ENCODE measurements at places on chromosomes 16 and 17.

GRCh38 chr16:2213817-2214718, 572 bp downstream of the PGP start:
- DNase-seq, result no peak

DNA sequence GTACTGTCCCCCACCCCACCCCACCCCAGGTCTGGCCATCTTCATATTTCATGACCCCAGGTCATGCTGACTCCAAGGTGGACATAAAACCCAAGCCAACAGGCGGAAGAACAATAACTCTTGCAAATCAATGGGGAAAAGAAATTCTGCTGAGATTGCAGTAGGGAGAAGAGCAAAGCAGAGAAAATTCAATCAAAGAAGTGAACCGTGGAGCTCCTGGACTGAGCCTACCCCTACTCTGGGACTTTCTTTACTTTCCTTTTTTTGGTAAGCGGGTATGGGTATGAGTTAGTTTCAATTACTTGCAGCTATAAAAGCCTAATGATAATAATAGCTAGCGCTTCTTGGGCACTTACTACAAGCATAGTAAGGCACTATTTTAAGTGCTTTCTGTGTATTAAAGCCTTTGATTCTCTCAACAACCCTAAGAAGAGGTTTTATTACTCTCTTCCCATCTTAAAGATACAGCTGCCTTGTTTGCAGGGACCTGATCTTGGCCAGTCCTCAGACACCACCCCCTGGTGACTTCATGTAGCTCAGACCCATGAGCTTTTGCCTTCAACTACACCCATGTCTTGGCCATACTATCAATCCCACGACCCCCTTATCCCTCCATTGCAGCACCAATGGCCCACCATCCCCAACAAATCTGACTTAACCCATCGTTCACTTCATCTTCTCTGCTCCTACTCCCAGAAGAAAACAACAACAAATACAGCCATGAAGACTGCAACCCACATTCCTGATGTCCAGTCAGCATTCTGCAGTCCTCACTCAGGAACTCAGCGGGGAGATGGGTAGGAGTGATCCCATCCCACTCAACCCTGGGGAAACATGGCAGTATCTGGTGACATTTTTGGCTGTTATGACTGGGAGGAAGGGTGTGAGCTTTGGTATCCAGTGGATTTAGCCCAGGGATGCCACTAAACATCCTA, 4.4 kb downstream of the GGA2 start:
- DNase-seq, result no peak

DNA sequence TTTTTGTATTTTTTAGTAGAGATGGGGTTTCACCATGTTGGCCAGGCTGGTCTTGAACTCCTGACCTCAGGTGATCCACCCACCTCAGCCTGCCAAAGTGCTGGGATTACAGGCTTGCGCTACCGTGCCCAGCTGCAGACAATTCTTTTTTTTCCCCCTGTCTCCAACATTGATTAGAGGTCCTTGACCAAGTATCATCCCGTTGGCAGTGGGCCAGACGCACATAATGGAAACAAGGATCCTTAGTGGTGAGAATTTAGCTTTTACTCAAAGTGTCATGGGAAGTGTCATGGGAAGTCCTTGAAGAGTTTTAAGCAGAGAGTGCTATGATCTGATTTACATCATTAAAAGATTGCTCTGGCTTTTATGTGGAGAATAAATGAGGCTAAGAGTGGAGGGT, 2.1 kb upstream of the FBXO47 start:
- no peak for DNase-seq

- DNase-seq, result no peak
Observed at GRCh38 chr16:85731179-85731578, 19.7 kb downstream of the C16orf74 start.

DNA sequence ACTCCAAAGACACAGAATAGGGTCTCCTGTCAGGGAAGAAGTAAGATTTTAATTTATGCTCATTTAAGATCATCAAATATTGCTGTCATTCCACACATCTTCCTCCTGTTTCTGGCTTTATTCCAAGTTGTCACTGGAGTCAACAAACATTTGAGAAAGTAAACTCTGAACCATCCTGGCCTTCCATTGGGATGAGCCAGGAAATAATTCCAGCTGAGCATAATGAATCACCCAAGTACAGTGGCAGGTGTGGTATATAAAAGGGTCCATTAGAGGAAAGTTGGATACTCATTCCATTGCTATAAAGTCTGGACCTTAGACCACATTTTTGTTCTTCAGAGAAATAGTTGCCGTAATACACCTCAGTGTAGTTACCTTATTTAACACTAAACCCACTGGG, 246.1 kb downstream of the SLC39A11 start:
- DNase-seq, result no peak

- no peak for DNase-seq
Observed at GRCh38 chr16:31700200-31700529, 172.5 kb downstream of the AHSP start.

DNA sequence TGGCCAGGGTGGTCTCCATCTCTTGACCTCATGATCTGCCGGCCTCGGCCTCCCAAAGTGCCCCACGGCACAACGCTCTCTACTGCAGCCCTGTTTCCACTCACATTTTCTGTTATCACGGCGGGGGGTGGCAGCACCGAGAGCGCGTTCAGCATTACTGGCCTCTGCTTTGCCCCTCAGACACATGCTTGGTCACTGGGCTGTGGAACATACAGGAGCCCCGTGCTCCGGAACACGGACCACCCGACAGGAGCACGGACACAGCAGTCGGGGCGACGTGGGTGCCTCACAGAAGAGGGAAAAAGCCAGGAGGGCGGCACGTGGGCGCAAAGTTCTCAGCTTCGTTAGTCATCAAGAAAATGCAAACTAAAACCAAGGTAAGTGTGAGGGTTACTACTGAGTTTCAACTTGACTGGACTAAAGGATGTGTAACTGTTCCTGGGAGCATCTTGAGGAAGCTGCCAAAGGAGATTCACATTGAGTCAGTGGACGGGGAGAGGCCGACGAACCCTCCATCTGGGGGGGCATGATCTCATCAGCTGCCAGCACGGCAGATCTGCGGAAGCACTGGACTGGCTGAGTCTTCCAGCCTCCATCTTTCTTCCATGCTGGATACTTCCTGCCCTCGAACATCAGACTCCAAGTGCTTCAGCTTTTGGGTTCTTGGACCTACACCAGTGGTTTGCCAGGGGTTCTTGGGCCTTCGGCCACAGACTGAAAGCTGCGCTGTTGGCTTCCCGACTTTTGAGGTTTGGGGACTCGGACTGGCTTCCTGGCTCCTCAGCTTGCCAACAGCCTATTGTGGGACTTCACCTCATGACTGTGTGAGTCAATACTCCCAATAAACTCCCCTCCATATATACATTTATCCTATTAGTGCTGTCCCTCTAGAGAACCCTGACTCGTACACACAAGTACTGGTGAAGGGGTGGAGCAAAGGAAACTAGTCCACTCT, 106.8 kb downstream of the ZNF778 start:
- DNase-seq, result no peak

DNA sequence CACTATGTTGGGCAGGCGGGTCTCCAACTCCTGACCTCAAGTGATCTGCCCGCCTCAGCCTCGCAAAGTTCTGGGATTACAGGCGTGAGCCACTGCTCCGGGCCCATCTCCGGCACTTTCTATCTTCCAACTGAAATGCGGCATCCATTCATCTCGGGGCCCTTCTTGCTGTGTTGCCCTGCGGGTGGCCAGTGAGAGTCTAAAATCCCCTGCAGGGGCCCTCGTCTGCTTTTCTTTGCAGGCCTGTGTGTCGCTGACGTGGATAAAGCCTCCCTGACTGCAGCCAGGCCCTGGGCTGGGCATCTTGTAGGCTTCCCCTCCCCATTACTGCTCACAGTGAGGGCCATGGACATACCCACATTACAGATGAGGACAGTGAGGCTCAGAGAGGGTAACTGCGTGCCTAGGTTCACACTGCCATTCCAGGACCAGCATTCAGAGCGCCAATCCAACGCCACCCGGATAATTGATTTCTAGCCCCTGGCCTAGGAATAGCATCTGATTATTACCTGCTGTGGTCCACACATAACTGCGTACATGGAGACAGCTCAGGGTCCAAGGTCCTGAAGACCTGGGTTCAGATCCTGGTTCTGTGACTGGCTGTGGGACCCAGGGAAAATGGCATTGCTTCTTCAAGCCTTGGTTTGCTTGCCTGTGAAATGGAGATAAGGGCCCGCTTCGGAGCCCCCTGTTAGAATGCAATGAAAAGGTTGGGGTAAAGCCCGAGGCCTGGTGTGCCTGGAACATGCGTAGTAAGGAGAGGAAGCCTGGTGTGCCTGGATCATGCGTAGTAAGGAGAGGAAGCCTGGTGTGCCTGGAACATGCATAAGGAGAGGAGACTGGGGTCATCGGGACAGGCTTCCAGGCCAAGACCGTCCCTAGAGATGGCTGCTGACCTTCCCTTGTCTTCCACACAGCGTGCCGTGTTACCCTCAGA, 25.0 kb downstream of the CRISPLD2 start:
- DNase-seq, result no peak

Data from brain pericyte (primary cell).